ENCODE measurements at places on chromosomes 7 and 10.
A peak's percentile ranks its signal among the peaks of the same experiment; 100 is the strongest.

- DNase-seq, result no peak
Observed at GRCh38 chr10:92757711-92758104, 68.0 kb downstream of the HHEX start.

DNA sequence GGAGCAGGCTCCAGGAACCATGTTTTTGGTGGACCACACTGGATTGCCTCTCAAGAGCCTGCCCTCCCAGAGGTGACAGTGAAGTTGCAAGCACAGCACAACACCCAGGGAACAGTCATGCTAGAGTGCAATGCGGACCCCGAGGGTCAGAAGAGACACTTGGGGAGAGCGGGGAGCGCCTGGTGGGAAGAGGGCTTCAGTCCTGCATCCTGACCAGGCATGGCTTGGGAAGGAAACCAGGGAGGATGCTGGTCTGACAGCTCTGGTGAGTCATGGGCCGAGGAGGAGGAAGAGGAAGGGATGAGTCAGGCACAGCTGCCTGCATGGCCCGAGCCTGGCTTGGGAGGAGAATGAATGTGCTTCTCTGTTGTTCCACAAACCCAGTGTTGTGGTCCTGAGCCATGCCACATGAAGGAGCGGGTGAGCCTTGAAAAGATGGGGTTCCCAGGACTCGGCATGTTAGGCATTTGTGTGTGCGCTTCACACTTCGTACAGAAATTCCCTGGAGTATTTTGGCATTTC is 29.5 kb upstream of the ANKRD2 start:
- peak; percentile 22 for DNase-seq

- no peak for DNase-seq
Observed at GRCh38 chr7:133754708-133755107, 372.4 kb upstream of the LRGUK start.

DNA sequence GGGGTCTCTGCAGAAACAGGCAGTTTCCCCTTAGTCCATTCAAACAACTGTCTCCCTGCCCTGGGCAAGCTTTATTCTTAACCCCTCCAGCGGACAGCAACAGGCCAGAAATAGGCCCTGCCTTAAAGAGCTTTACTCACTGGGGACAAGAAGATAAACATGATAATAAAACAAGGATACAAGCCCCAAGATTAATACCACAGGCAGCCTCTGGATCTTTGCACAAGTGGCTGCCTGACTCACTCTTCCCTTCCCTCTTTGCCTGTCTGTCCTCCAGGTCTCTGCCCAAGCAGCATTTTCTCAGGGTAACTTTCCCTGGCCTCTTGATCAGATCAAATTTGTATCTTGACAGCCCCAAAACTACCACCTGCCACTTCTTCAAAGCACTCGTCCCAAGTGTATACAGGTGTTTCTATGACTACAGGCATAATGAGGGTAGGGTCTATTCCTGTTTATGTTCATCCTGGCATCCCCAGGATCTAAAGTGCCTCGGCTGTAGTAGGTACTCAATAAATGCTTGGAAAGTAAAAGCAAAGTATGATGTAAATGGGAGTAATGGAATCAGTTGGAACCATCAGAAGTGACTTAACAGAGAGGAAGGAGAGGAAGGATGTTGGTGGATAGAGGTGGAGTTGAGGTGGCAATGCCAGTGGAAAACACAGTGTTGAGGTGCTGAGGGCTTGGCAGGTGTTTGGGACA is 7.0 kb upstream of the CAMK2G start:
- no peak for DNase-seq

DNA sequence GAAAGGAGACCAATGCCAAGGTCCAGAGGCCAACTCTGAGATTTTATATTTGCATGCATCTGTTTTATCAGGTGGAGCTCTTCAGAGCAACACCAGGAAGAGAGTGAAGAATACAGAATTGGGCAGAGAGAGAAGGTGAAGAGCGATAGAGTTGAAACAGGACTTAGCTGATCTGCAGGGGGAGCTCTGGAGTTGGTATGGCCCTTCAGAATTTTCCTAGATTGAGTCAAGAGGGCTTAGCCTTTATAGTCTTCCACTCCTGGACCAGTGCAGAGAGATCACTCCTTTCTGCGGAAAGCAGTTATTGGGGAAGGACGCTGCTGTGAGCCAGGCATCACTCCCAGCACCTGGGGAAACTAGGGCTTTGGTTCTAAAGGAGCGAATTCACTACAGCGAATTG is 105.0 kb upstream of the DGKB start:
- DNase-seq, result no peak

- DNase-seq, result no peak
Observed at GRCh38 chr10:127720903-127721302, 16.1 kb upstream of the FOXI2 start.

GRCh38 chr10:67612577-67613537 is 83.1 kb downstream of the CTNNA3 start:
- DNase-seq, result peak; percentile 43

Measured in activated CD8-positive, alpha-beta memory T cell treated with anti-CD3 and anti-CD28 coated beads for 4 hours (primary cell).